ENCODE measurements at places on chromosomes 1 and 21.

- no peak for DNase-seq
These were observed 4.1 kb downstream of the LEPR start for GRCh38 chr1:65424573-65424889.

DNA sequence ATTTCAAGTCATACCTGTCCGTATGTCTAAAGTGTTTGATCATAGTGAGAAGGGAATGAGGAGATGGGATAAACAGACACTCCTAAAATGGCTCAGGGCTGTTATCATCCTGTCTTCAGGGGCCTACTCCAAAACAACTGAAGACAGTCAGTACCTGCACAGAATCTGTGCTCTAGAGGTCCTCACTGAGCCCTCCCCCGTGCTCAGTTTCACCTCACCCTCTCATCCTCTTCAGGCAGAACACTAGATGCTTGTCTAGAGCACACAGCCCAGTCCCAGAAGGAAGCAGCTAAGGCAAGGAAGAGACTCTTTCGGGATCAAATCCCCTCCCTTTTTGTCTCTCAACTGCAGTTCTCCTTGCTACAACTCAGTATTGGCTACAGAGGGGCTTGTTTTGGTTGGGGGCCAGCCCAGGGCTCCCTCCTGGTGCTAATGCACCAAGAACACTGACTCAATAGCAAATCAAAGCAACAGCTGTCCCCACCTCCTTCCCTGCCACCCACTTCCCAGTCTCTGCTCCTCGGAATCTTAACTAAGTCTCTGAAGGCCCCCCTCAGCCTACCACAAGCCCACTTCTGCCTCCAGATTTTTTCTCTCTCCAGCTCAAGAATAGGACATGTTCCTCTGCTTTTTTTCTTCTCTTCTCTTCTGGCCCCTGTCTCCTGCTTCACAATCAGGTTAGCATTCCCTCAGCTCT is 10.1 kb downstream of the CADM3 start:
- no peak for DNase-seq

- no peak for DNase-seq
These were observed 46.0 kb downstream of the SNX7 start for GRCh38 chr1:98707556-98707955.

DNA sequence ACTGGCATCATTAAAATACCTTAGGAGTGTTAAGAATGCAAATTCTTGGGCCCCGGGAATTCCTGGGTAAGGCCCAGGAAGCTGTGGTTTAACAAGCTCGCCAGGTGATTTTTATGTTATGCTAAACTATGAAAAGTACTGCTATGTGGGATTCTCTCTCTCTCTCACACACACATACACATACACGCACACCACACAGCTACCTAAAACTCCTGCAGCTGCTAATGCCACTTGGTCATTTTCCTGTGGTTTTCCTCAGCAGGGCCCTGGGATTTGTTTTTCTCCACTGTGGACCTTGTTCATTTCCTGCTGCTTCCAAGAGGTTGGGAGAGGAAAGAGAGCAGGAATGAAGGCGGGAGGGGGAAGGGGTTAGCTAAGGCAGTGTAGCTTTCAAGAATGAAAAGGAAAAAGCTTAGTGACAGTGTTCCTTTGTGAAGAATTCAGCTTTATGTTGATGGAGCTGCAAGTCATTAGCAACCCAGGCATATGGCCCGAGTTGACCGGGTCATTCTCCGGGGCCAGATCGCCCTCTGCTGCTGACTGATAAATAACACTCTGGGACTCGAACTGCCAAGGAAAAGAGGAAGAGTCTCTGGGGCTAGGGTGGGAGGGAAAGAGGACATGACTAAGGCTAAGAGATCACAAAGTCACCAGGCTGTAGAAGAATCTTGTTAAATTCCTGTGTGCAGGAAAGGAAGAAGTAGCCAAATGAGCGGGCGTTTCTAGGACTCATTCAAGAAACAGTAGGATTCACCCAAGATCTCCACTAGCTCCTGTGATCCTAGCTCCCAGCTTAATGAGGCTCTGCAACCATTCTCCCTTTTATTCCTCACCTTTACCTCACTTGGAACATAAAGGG is 30.5 kb upstream of the LRIG2 start:
- peak; percentile 58 for DNase-seq

DNA sequence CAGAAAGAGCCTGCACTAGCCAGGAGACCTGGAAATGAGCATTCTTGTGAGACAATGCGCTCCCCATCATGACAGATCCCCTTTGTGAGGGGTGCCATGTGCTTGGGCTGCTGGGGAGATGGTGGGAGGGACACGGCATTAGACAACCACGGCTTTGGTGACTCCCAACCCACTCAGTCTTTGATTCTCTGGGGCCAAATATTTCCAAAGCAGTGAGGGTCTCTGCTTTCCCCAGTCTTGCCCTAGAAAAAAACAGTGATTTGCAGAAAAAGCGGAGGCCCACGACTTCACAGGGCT is 10.2 kb downstream of the SLC45A3 start:
- no peak for DNase-seq

GRCh38 chr1:246966502-246966901 is 34.8 kb upstream of the AHCTF1 start:
- no peak for DNase-seq

DNA sequence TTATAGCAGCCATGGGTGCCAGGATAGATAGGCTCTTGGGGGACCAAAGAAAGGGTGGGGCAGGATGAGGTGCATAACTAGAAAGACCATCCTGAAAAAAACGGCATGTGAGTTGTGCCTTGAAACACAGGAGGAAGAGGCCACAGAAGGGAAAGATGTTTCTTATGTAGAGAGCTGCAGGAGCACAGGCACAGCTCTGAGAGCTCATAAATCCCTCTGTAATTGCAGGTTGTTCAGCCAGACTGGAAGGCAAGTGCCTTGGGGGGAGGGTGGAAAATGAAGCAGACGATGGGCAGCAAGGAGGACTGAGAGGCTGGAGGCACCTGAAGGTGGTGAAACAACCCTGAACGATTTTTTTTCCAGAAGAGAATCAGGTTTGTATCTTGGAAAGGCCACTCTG is 170.7 kb downstream of the NR5A2 start:
- no peak for DNase-seq

DNA sequence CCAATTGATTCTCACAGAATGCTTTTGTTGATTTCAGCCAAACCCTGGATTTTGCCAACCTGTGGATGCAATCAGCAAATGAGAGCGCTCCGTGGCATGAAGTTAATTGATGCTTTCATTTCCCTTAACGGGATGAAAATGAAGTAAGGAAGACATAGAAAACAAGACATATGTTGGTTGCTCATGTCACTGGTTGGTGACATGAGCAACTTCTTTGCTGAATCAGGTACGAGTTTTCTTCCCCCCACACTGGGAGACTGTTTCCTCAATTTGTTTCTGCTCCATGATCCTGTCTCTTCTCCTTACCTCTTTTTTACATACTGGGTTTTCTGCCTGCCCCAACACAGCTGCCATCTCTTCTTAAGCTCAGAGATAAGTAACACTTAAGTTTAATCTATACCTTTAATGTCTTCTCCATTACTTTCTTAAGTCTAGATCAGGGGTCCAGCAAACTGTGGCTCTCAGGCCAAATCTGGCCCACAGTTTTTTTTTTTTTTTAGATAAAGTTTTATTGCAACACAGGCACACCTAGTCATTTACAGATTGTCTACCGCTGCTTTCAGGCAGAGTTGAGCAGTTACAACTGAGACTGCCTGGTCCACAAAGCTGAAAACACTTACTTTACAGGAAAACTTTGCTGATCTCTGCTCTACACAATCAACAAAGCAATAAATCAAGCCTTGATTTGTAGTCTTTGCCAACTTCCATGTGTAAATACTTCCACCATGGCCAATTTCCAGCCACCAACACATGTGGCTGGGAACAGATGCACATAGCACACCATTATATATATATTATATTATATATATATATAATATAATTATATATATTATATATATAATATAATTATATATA is 13.3 kb downstream of the GPR157 start:
- DNase-seq = peak; percentile 33

GRCh38 chr21:42581993-42582786 is 68.5 kb downstream of the SLC37A1 start:
- no peak for DNase-seq

DNA sequence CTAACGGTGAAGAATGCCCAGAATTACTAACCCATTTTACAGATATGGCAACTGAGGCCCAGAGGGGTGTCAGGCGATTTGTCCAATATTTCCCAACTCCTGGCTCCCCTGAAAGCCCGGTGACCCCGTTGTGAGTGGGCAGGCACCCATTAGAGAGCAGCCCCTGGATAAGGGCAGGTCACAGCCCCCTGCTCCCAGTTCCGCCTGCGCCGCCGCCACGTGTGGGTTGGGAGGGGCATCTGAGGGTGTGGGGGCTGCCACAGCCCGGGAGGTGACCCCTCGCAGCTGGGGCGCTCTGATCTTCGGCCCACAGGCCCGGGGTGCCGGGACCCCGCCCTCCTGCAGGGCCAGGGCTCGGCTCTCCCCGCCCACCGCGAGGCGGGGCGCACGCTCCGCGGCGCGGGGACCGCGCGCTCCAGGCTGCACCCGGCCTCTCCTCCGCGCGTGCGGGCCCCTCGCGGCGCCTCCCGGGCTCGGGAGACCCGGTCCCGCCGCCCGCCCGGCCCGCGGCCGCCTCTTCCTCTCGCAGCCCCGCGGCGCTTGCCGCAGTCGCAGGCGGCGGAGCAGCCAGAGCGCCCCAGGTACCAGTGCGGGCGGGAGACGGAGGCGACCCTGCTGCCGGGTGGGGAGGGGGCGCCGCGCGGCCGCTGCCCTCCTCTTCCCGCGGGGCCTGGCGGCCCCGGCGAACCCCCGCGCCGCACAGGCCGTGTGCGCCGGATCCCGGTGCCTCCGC is at the start of gene HTR6:
Gene HTR6, plus strand, starts transcription at position 423 of the 733 bp plus-strand sequence. CDS start 879 bp downstream, outside the sequence.
- no peak for DNase-seq
